Skeletal muscle tissue (tissue), 5 donors: ENCODE measurements at places on chromosomes 13 and 19. TPM values are rescaled to one million over a fixed set of nuclear protein-coding genes. Genes with fewer than 3 reads are reported as not detected.

The CCDC106 gene
- 3.1 TPM for total RNA-seq

The BRSK1 gene
- 0.52 TPM for total RNA-seq

The SYNGR4 gene
- total RNA-seq, result not detected

The ZNF534 gene
- 0.52 TPM for total RNA-seq

The TINCR gene
- total RNA-seq, result not detected

The SSC5D gene
- total RNA-seq, result 17.7 TPM

The ALOX5AP gene
- 6.8 TPM for total RNA-seq

The NLRP4 gene
- not detected for total RNA-seq

The ODAD3 gene
- not detected for total RNA-seq

The FCAR gene
- total RNA-seq, result 1.0 TPM

The SGCG gene
- 60.0 TPM for total RNA-seq

The TRAPPC2B gene
- 25.1 TPM for total RNA-seq

The ZNF667 gene
- total RNA-seq, result 4.7 TPM

The C1QTNF9B gene
- 1.0 TPM for total RNA-seq

The DIAPH3 gene
- total RNA-seq, result 3.7 TPM

The BTBD2 gene
- 28.7 TPM for total RNA-seq

The ERCC2 gene
- 7.3 TPM for total RNA-seq

The MBD3L2 gene
- not detected for total RNA-seq

The KL gene
- 2.6 TPM for total RNA-seq

The OPA3 gene
- 3.7 TPM for total RNA-seq

The CTXN1 gene
- total RNA-seq, result 0.52 TPM

The PRR12 gene
- total RNA-seq, result 3.1 TPM

The ZFR2 gene
- not detected for total RNA-seq

The ZNF723 gene
- total RNA-seq, result not detected

The CYP2F1 gene
- total RNA-seq, result not detected

The RUBCNL gene
- total RNA-seq, result 3.7 TPM

The CEACAM7 gene
- not detected for total RNA-seq

The RELB gene
- total RNA-seq, result 7.8 TPM

The COL4A2 gene
- 511 TPM for total RNA-seq

The GZMM gene
- total RNA-seq, result not detected

The ZNF730 gene
- 6.3 TPM for total RNA-seq

The LACC1 gene
- 1.0 TPM for total RNA-seq

The PROZ gene
- not detected for total RNA-seq

The MEDAG gene
- total RNA-seq, result 11.5 TPM

The DMAC2 gene
- 23.5 TPM for total RNA-seq

The CBY2 gene
- not detected for total RNA-seq

The HCST gene
- total RNA-seq, result 1.6 TPM

The MRPL54 gene
- 34.4 TPM for total RNA-seq

The DYRK1B gene
- total RNA-seq, result 25.1 TPM

The NAPSA gene
- total RNA-seq, result not detected

The FPR3 gene
- total RNA-seq, result 0.52 TPM
